NCI-H146 (cell line): ENCODE measurements at places on chromosomes 5 and 9.

DNA sequence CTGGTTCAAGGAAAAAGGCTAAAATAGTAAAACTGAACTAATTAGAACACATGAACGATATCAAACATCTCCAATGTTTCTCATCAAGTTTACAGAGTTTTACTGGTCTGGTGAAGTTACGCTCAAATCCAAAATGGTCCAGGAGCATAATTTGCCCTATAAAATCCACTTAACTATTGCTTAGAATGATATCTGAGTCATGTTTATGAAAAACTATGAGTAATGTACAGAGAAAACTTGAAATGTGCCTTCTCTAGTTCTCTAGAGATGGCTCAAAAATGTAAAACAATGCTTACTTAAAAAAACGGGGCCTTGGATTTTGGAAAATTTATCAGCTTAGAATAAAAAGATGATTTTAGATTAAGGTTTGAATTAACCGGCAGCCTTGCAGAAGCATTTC lies 108.1 kb downstream of the FBXW11 start:
- no peak for DNase-seq

DNA sequence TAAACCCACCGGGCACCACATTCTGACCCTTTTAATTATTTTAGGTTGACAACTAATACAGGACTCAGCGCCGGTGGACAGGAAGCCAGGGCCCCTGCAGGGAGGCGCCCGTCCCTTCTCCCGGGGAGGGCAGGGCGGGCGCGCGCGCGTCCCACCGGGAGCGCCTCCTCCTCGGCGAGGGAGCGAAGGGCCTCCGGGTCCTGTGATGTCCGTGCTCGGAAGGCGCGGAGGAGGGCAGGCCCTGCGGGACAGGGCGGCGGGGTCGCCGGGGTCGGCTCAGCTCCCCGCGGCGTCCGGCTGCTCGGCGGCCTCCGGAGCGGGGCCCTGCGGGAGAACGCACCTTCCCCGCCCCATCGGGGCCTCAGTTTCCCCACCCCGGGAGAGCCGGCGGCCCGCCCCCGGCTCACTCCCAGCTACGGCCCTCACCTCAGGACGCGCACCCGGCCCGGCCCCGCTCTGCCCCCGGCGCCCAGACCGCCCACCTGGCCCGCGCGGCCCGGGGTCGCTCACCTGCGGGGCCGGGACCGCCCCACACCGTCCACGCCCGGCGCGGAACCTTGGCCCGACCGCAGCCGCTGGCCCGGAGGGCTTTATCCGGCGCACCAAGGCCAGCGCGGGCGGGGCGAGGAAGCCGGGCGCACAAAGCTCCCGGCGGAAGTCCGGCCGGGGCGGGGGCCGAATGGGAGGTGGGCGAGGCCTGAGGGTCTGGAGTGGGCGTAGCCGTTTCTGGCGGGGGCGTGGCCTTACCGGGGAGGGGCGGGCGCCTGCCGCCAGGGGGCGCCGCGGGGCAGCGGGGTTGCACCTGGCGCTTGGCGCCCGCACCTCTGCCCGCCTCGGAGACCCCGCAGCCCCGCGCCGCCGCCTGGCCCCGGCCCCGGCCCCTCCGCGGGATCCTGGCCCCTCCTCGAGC lies at the start of the genes EXD3 and NOXA1:
Gene EXD3 (minus strand): TSS at position 559 of the 910 bp plus-strand sequence. CDS start 27,805 bp downstream, outside the sequence.
Gene NOXA1 (plus strand): TSS at position 790 of the 910 bp plus-strand sequence. CDS start 137 bp downstream, outside the sequence.
- peak; percentile 89 for DNase-seq

- no peak for DNase-seq
Measured at GRCh38 chr5:157718519-157718918, 12.7 kb upstream of the THG1L start.

- DNase-seq: no peak
Measured at GRCh38 chr5:81726297-81726696, 24.6 kb downstream of the SSBP2 start.

GRCh38 chr9:82777366-82777765 lies 285.6 kb downstream of the RASEF start:
- no peak for DNase-seq

GRCh38 chr9:135095470-135096407 lies 8.3 kb downstream of the OLFM1 start:
- DNase-seq: no peak

- no peak for DNase-seq
Measured at GRCh38 chr5:126192226-126192625, 231.0 kb upstream of the GRAMD2B start.

- peak; percentile 21 for DNase-seq
Measured at GRCh38 chr9:35863583-35863982, 6.6 kb downstream of the OR13J1 start.

DNA sequence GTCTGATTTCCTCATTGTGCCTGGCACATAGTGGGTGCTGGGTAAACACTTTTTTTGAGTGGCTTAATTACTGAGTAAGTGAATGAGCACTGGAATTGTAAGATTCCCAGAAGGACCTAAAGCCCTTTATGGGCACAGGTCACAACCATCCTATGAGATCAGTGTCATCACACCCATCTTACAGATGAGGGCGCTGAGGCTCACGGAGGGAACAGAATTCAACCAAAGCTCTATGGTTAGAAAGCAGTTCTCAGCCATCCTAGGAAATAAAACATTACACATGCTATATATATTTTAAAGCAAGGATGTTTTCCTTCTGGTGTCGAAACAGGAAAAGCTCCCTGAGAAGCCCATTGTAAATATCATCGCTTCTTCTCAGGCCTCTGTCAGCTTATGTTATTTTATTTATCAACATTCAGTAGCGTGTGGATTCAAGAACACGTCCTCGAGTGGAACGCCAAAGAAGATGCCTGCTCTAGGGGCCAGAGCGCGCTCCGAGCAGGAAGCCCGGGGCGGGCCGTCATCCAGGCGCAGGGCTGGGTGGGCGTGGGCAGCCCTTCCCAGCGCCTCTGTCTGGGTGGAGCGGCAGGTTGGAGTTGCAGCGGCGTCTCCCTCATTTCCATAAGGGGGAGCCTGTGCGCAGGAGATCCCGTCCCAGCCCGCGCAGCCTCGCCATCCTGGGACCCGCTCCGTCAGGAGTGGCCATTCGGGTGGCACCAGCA lies 155.8 kb upstream of the SMIM23 start:
- DNase-seq: peak; percentile 1

- no peak for DNase-seq
Measured at GRCh38 chr5:126066836-126067235, 356.4 kb upstream of the GRAMD2B start.

GRCh38 chr5:88509403-88509802 lies 240.8 kb upstream of the TMEM161B start:
- no peak for DNase-seq

- no peak for DNase-seq
Measured at GRCh38 chr9:114880291-114880745, 50.1 kb downstream of the TNFSF8 start.

DNA sequence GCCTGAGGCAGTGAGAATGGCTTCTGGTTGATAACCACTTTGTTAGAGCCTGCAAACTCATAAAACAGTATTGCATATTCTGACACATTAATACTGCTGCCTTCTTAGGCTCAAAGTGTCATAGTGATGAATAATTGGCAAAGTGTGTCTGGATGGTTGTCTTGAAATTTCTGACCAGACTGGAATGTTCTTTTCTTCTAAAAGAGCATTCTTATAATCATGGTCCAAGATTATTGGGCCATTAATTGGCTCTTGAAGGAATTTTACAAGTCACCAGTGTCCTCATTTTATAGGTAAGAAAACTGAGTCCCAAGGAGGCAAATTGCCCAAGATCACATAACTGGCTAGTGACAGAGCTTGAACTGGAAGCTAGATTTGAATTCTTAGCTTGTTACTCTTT lies 111.7 kb downstream of the PCSK1 start:
- no peak for DNase-seq

GRCh38 chr5:36502608-36503007 lies 103.8 kb upstream of the SLC1A3 start:
- no peak for DNase-seq

- no peak for DNase-seq
Measured at GRCh38 chr9:133986061-133986460, 6.1 kb downstream of the VAV2 start.

DNA sequence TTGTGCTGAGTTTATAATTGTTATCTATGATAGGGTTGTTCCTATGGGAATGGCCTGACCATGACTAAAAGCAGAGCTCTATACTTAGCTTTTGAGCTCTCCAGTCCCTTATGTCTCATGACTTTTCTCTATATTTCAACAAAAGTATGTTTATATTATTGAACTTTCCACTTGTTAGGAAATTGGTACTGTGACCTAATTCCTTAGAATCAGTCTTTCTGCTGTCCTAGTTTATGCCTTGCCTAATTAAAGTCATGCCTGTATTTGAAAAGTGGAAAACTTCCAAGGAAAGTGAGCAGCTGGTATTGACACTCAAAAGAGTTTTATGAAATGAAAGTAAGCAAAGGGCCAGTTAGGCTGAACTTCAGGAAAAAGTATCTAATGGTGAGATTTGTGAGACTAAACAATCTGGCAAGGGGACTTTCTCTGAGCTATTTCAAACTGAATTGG lies 68.6 kb downstream of the XRCC4 start:
- no peak for DNase-seq

- DNase-seq: no peak
Measured at GRCh38 chr9:6965566-6965965, 207.8 kb downstream of the KDM4C start.

DNA sequence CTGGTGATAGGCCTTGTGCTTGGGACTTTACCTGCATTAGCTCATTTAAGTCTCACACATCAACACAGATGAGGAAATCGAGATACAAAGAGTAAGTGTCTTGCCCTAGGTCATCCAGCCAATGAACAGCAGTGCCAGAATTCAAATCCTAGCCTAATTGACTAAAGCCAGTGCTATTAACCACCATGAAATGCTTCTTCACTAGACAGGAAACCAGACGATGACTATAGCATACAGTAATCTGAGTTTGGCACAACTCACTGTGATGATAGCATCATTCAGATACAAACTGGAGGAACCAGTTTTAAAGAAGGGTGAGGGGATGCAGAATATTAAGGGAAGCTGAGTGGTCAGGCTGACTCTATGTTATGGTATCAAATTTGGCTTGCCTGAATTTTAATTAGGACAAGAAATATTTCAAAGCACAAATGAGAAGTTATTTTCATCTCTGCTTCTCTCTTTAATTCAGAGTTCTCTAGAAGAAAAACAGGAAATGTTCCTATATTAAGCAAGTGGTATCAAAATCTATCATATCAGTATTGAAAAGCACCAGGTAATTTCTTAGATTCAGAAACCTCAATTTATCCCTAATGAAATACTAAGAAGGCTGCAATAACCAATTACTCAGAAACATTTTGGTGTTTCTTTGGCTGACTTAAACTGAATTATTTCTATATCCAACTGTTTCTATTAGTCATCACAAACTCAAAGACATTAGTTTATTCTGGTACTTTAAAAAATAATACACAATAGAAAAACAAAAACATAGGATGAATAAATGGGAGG lies 147.0 kb upstream of the RASA1 start:
- DNase-seq: no peak

GRCh38 chr9:38059233-38059936 lies 9.6 kb downstream of the SHB start:
- no peak for DNase-seq

- DNase-seq: no peak
Measured at GRCh38 chr9:18327121-18327520, 146.8 kb upstream of the ADAMTSL1 start.

DNA sequence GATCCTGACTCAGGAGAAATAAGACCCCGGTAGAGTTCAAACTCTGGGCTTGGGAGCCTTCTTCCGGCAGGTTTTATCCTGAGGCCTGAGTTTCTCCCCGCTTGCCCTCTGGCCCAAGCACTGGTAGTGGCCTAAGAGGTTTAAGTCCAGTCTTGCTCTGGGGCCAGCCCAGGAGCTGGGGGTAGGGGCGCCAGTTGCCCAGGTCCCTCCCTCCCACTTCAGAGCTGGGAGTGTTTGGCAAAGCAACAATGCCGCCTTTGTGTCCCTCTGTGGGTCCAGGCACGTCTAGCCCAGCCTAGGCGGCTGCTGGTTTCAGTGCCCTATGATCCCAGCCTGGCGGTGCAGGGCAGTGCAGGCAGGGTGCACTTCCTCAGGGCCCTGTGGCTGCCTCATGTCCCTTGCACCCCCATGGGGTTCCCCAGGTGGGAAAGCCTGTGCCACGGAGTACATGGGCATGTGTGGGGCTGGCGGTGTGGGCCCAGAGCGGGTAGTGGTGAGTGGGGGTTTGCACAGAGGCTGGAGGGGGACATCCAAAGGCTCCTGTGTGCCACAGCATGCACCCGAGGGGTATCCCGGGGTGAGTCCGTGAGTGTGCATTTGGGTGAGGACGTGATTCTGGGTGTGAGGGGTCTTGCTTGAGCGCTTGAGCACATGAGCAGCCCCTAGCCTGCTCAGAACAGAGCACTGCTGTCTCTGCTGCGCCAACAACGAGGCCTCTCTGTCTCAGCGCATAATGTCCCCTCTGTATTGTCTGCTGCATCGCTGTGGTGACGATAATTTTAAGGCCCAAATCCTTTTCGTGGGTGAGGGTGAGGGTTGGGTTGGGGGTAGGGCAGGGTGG lies 61.7 kb upstream of the PSD2 start:
- no peak for DNase-seq

DNA sequence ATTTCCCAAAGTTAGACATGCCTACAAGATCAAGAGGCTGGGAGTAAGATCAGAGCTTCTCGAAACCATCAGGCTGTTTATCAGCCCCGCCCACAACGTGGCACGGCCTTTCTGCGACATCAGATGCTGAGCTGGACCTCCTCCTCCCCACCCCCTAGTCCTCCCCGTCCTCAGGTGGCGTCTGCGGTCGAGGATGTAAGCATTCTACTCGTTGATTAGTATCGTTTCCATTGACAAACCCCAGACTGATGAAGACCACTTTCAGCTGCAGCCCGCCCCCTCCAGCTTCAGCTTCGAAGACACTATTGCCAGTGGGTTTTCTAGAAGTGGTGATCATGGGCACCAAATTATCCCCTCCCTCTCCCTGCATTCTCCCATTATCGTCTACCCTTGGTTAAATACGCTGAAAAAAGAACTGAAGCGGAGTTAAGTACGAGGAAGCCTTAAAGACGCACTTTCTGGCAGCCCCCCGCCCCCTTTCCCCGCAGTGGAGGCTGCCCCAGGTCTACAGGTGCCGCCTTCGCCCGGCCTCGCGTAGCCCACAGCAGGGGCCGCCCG lies 1.1 kb downstream of the PPIC start:
- no peak for DNase-seq

DNA sequence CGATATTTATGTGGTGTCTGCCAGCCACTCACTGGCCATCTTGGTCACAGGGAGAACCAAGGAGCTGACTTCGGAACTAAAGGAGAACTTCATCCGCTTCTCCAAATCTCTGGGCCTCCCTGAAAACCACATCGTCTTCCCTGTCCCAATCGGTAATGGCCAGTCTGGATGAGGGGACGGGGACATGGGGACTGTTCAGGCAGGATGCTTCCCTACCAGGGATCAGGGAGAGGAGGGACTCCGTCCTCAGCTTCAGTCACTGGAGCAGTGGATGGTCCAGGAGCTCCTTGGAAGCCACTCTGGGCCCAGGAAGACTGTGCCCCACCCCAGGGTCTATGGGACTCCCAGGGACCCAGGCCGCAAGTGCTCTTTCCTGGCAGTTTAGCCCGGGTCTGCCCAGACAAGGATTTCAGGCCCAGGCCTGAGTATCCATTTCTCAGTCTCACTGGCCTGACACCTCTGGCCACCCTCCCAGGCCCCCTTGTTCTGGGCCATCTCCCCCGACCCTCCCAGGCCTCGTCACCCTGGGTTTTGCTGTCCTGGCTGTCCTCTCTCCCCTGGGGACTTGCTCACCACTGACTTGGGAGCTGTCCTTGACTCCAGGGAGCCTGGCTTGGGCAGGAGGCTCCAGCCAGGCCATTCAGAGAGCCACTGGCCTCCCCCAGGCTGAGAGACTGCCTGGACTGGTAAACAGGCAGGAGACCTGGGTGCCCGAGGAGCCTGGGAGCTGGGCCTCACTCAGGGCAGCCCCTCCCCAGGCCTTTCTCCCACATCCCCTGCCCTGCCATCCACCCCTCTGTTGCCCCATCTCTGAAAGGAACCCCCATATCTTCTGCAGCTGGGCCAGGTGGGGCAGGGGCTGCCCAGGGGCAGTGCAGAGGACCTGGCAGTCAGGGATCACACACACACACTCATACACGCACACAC lies 3.1 kb downstream of the LCN2 start:
- DNase-seq: no peak
